ENCODE measurements at places on chromosomes 5 and 9.
A peak's percentile ranks its signal among the peaks of the same experiment; 100 is the strongest.

- no peak for DNase-seq
These were observed 15.0 kb upstream of the HMGCR start for GRCh38 chr5:75322066-75322465.

GRCh38 chr5:124200381-124200780 lies 546.1 kb downstream of the ZNF608 start:
- DNase-seq, result no peak

GRCh38 chr5:75325242-75325641 lies 11.8 kb upstream of the HMGCR start:
- no peak for DNase-seq

DNA sequence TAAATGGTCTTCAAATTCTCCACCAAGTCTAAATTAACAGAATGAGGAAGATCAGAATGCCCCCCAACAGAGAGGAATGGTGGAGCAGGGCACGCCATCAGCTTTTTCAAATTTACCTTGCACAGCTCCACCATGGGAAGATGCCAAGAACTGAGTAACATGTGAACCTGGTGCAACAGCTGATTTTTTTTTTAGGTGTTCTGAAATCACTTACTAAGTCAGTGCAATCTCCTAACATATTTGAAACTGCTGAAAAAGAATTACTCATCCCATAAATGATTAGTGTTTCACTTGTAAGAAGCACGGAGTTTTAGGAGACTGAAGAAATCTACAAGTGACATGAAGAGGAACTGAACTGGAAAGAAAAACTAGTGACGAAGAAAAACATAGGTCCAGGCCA lies 5.1 kb downstream of the TMEM245 start:
- peak; percentile 26 for DNase-seq

- peak; percentile 63 for DNase-seq
These were observed 61.0 kb downstream of the ARL15 start for GRCh38 chr5:54249210-54250028.

GRCh38 chr5:57845025-57845424 lies 362.4 kb upstream of the ACTBL2 start:
- DNase-seq, result no peak

- no peak for DNase-seq
These were observed 16.6 kb downstream of the ZNF131 start for GRCh38 chr5:43137326-43137725.

GRCh38 chr9:138099803-138100598 lies 222.4 kb downstream of the CACNA1B start:
- no peak for DNase-seq

- DNase-seq, result peak; percentile 4
These were observed 146.3 kb downstream of the SNCAIP start for GRCh38 chr5:122458278-122458872.

DNA sequence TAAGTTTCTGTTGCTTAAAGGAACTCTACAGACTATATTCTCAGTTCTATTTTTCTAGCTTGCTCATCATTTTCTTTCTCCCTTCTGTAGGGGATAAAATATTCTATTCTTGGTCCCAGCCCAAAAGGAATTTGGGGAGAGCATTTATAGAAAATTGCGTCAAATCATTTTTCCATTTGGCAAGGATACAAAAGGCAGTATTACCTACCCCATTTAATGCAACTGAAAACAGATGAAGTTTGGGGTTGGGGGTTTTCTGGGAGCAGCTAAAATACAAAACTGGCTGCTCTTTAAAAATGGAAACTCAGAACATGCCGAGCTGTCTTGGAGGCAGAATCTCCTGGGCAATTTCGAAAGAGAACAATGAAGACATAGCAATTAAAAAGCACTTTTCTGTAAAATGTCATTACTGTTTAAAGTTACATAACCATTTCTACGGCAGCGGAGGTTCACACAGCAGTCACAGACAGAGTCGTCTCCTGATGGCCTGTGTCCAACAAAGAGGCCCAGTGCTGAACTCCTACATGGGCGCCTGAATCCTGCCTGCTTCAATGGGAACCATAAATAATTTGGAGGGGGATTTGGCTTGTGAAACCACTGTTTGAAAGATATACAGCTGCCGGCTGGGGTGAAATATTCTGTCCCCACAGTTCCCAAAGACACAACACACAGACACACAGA lies 152.4 kb downstream of the BRINP1 start:
- DNase-seq, result no peak

DNA sequence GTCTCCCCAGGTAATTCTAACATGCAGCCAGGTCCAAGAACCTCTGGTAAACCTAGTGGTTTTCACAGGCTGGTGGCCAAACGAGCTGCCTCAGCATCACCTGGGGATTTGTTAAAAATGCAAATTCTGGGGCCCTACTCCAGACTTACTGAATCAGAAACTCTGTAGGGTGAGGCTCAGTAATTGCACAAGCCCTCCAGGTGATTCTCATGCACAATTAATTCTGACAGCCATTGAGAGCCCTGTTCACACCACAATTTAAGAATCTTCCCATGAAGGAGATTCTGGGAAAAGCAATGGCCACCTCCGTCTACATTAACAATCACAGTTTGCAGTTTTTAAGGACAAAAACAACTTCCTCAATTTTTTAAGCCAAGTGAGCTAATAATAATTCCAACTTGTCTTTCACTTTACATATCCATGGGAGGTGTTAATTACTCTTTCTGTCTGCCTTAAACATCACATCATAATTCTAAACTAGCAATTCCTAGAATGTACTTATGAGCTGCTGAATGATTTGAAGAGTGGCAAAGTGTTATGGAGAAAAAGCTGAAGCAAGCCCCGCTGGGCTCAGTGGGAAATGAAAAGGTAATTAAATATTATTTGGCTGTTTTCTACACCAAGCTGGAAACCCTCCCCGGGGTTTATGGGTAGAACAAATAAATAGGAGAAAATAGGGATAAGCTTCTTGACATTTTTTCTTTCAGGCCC lies 70.0 kb downstream of the GLDC start:
- no peak for DNase-seq

- no peak for DNase-seq
These were observed 38.3 kb downstream of the SLC1A3 start for GRCh38 chr5:36644727-36645126.

DNA sequence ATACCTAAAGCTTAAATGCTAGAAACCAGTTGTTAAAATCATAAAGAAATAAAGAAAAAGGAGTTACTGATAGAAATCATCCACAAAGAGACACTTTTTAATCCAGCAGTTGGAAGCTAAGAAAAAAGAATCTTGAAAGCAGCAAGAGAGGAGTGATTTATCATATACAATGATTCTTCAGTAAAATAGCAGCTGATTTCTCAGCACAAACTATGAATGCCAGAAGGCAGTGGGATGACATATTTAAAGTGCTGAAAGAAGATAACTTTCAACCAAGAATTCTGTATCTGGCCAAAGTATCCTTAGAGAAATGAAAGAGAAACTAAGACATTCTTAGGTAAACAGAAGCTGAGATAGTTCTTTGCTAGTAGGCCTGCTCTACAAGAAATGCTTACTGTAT lies 366.0 kb downstream of the HTR1A start:
- DNase-seq, result no peak

GRCh38 chr9:128703616-128704355 lies 1.5 kb downstream of the PKN3 start:
- DNase-seq, result no peak

- no peak for DNase-seq
These were observed 13.7 kb downstream of the ADAMTSL1 start for GRCh38 chr9:18487611-18488010.

GRCh38 chr5:73625372-73625943 lies 538 bp upstream of the ARHGEF28 start:
- no peak for DNase-seq

GRCh38 chr5:10423022-10423421 lies 18.7 kb upstream of the ROPN1L start:
- peak; percentile 11 for DNase-seq

GRCh38 chr5:139699351-139699750 lies 51.2 kb downstream of the CXXC5 start:
- no peak for DNase-seq

DNA sequence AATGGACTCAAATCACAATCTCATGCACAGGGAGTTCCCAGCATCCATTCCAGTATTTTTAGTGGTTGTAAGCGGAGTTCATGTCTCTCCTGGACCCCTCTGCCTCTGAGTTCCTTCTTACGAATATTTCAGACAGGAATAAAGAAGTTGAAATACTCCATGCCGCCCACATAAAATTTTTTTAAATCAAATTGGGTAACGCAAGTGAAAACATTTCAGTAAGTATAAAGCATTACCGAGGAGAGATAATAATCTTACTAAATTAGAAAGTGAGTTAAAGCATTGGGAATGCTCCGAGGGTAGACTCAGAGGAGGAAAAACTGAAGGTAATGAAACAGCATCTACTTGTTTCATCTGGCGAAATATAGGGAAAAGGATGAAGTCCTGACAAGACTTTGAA lies 317.6 kb downstream of the ARRDC3 start:
- peak; percentile 62 for DNase-seq

GRCh38 chr9:121353241-121354061 lies 16.6 kb downstream of the STOM start:
- DNase-seq, result peak; percentile 47

DNA sequence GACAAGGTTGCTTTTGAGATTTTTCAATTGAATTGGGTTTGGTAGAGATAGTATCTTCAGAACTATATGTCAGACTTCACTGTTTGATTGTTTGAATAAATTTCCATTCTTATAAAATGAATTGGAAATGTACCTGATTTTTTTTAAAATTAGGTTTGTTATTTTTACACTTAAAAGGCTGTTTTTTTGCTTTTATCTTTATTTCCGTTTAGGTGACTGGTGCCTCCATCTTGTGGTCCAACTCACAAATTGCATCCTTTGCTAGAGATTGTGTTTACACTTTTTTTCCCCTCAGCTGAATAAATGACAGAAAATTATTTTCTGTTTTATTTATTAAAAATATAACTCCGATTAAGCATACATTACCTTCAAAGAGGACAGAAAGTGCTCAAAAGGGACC lies 15.6 kb downstream of the NDUFAF2 start:
- DNase-seq, result peak; percentile 11

GRCh38 chr9:96566498-96567202 lies 53.0 kb downstream of the CDC14B start:
- peak; percentile 75 for DNase-seq

GRCh38 chr5:75656311-75657003 lies 45.2 kb downstream of the ANKDD1B start:
- DNase-seq, result peak; percentile 31

- DNase-seq, result no peak
These were observed 120.6 kb downstream of the FOCAD start for GRCh38 chr9:20804489-20805250.

DNA sequence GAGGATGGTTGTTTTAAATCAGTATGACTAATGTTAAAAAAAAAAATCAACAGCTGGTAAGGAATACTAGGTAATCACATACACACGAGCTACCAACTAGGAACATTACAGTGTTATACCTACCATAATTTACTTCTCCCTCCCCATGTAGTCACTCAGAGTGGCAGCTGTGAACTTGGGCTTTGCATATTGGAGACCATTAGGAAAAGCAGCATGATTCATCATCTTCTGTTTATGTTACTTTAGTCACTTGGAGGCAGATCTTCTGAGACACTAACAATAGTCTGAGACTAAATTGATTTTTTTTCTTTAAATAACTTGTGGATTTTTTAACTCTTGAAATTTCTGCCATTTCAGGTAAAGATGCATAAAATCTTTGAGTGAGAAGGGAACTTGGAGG lies 141.5 kb upstream of the NR4A3 start:
- peak; percentile 27 for DNase-seq

GRCh38 chr9:107681988-107682387 lies 192.4 kb upstream of the KLF4 start:
- no peak for DNase-seq

DNA sequence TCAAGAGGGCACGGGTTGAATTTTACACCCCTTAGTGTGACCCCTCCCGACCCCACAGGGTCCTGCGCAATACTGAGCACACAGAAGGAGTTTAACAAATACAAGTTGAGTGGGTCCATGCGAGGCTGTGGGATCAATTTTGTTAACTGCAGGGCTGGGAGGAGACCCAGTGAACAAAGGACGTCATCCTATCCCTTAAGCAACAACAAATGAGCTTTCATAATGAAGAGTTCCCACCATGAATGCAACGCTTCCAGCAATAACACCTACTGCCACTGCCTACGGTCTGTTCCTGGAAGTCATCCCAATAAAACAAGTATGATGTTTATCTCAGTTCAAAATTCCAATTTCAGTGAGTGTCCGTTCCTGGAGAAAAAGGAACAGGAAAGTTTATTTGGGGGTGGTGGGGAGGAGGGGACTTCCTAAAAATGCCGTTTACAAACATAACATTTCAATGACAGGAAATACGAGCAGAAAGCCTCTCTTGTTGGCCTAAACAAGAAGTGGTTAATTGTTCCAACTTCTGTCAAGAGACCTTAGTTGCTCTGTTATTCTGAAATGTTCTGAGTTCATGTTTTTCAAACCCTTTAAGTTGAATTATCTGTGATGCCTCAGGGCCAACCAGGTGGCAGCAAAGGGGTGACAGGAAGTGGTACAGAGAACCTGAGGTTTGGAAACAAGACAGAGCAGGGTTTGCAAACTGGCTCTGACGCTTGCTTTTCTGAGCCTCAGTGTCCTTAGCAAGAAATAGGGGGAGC lies 65.8 kb upstream of the PLPP6 start:
- no peak for DNase-seq

DNA sequence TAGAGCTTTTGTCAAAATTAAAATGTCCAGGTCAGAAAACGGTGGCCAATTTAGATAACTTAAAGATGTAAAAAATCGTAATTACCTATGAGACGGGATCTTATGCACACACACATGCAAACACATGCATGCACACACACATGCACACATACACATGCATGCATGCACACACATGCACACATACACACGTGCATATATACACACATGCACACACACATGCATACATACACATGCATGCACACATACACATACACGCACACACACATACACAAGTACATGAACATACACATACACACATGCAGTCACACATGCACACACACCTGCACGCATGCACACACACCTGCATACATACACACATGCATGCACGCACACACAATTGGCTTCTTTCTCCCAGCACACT lies 362.0 kb downstream of the IRX1 start:
- no peak for DNase-seq

GRCh38 chr5:124040799-124041198 lies 528.8 kb downstream of the CSNK1G3 start:
- DNase-seq, result no peak

- DNase-seq, result no peak
These were observed 240.3 kb upstream of the GAS1 start for GRCh38 chr9:87187656-87188055.

- no peak for DNase-seq
These were observed 25.4 kb upstream of the TCF7 start for GRCh38 chr5:134088994-134089560.

GRCh38 chr9:133914442-133915342 lies 77.4 kb downstream of the VAV2 start:
- no peak for DNase-seq

GRCh38 chr9:125663127-125663526 lies 43.9 kb downstream of the MAPKAP1 start:
- DNase-seq, result peak; percentile 63

GRCh38 chr9:36407122-36407723 lies 7.2 kb upstream of the RNF38 start:
- DNase-seq, result peak; percentile 57

DNA sequence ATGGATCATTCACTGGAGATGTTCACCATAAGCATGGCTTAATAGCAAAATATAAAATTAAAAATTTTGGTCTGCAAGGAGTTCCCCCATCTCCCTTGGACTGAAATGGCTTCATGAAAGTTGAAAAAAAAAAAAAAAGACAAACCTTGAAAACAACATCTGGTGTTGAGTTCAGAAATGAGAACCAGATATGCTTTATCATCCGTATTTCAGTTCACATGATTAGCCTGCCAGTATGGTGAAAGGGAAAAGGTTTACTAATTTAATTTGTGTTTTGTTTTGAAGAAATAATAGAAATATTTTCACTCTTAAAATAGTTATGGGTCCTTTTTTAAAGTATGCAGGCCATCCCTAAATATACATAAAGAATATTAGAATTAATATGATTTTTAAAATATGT lies 67.8 kb downstream of the TMEM167A start:
- DNase-seq, result no peak
